ENCODE measurements at places on chromosomes 12 and 14.

DNA sequence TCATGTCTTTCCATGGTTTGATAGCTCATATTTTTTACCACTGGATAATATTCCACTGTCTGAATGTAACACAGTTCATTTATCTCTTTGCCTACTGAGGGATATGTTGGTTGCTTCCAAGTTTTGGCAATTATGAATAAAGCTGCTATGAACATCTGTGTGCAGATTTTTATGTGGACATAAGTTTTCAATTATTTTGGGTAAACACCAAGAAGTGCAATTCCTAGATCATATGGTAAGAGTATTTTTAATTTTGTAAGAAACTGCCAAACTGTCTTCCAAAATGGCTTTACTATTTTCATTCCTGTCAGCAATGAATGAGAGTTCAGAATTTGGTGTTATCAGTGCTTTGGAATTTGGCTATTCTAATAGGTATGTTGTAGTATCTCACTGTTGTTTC, 43.7 kb upstream of the SLC35F4 start:
- DNase-seq, result no peak

DNA sequence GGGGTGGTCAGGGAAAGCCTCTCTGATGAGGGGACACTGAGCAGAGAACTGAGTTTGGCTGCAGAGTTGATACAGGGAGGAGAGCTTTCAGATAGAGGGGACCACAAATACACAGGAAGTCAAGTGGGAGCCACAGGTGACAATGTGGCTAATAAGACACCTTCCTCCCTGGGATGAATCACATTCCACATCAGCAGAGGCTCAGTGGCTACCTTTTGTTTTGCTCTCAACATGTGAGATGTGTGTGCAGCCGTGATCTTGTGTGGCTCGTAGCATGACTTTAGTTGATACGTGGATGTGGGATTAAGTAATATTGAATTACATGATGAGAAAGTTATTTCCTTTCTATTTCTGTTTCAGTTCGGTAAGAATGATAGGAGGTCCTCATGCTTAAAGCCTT, 7.5 kb downstream of the CRADD start:
- no peak for DNase-seq

DNA sequence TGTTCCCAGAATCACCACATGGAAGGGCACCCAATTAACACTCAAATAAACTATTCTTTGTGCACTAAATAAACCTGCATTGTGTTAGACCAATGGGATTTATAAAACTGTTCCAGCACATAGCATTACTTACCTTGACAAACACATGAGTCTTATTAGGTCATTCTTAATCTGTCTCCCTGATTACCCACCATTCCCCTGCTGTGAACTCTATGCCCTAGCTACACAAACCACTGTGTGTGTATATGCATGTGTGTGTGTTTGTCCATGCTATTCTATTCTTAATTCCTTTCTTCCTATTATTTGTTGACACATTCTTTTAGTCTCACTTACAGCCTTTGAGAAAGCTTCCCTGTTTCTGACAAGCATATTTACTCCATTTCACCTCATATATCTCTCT, 303.6 kb upstream of the GARIN6 start:
- DNase-seq, result peak; percentile 12

- DNase-seq, result peak; percentile 95
These were observed 72.9 kb downstream of the MIPOL1 start for GRCh38 chr14:37270629-37271028.

GRCh38 chr12:108860443-108860842, 3.1 kb upstream of the SSH1 start:
- DNase-seq, result no peak

- DNase-seq, result no peak
These were observed 55.0 kb downstream of the OSBPL8 start for GRCh38 chr12:76504606-76505005.

DNA sequence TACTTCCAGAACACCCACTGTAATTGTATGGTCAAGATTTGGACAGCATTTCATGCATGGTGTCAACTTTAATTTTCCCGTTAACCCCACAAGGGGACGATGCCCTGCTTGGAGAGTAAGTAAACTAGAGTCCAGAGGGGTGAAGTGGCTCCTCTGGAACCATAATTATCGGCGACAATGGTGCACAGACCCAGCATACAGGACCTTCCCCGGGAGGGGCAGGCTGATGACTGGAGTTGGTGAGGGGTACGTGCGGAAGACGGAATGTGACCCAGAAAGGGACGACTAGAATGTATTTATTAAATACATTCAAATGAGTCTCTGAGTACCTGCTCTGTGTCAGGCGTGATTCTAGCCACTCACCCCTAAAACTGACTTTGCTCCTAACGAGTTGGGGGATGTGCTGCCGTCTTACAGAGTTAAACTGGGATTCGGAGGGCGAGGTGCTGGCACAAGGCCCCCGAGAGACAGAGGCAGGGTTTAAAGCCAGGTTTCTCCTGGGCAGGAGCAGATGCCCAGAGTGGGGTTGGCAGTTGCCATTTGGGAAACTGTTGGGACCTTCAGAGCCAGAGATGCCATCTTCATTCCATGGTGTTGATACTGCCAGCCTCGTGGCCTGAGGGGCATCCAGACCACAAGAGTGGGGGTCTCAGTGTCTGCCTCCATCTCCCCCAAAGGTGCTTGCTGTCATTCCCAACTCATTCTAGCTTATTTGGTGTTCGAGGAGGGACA, 10.9 kb downstream of the RTL1 start:
- DNase-seq, result no peak

DNA sequence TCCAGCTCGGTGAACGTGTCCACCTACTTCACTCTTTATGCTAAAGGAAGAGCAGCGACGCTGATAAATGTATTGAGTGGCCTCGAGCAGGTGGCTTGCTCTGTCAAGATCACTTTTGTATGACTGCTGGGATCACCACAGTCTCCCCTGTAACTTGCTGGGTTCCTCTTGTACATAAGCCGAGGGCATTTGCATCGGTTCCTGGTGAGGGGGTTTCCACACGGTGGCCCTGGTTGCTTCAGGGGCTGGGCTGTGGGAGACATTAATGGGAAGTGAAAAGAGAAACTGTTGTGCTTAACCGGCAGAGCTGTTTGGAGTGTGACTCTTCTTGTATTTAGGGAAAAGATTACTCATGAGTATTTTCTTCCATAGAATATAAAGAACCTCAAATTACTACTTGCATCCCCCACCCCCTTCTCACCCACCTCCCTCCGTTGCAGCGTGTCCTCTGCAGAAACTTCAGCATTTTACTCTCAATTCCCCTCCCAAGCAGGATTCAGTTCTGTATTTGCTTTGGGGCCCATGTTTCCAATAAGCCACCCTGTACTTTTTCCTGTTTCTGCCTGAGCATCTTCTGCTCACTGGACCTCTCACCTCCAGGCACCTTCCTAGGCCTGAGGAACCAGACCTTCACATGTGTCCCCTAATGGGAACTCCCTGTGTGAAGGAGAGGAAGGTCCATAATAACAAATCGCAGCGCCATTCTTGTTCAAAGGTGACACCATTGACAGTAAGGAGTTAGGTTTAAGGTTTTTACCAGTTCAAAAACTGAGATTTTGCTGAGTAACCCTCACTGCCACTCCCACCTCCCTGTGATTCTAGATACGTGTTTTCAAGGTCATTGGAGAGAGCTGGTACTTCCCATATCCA, 187.0 kb downstream of the ETV6 start:
- DNase-seq, result no peak

GRCh38 chr14:78302841-78303240, 132.7 kb downstream of the NRXN3 start:
- DNase-seq, result peak; percentile 34

DNA sequence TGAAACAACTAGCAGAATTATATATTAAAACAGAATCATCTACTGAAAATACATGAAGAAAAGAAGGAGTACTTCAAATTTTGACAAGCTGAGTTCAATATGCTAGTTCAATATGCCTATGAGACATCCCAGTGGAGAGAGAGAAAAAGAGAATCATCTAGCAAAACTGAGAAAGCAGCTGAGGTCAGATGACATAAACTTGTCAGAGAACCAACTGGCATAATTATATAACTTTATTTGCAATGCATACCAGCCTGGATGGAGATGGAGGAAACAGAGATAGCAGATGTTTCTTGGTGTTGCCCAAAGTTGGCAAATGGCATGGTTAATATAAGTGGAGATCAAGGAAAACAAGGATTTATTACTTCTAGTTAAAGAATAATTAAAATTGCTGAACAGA, 148.7 kb upstream of the PDZRN4 start:
- no peak for DNase-seq

DNA sequence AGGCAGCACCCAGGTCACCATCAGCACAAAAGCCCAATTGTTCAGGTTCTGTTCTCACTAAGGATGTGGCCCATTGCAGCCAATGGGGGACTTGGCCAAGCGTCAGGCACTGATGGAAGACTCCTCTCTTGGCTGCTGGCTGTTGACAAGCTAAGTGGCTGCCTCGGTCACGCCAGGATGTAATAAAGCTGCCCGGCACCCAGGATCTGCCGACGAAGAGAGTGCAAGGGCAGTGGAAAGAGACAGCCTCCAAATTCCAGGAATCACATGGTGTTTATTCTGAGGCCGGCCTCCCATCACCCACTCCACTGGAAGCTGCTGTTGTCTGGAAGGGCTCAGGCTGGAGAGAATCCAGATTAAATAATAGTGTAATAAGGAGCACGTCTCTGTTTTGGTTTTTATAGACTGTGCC, 451.8 kb upstream of the TBX3 start:
- DNase-seq, result no peak

- peak; percentile 75 for DNase-seq
These were observed 35.7 kb upstream of the TMEM263 start for GRCh38 chr12:106919910-106920544.

- DNase-seq, result peak; percentile 79
These were observed 1.5 kb upstream of the SLC25A47 start for GRCh38 chr14:100321473-100322137.

DNA sequence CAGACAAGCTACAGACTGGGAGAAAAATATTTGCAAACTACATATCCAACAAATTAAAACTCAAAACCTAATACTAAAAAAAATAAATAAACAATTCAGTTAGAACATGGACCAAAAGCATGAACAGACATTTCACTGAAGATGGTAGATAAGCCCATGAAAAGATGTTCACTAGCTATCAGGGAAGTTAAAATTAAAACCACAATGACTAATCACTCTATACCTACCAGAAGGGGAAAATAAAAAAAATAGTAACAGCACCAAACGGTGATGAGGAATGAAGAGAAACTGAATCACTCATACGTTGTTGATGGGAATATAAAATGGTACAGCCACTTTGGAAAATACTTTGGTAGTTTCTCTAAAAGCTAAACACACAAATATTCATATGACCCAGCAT, 31.1 kb upstream of the DHRS7 start:
- DNase-seq, result no peak

- DNase-seq, result no peak
These were observed 113.6 kb downstream of the SYNE2 start for GRCh38 chr14:63966407-63966806.

GRCh38 chr12:109033239-109034196, 12.7 kb upstream of the SVOP start:
- peak; percentile 41 for DNase-seq

DNA sequence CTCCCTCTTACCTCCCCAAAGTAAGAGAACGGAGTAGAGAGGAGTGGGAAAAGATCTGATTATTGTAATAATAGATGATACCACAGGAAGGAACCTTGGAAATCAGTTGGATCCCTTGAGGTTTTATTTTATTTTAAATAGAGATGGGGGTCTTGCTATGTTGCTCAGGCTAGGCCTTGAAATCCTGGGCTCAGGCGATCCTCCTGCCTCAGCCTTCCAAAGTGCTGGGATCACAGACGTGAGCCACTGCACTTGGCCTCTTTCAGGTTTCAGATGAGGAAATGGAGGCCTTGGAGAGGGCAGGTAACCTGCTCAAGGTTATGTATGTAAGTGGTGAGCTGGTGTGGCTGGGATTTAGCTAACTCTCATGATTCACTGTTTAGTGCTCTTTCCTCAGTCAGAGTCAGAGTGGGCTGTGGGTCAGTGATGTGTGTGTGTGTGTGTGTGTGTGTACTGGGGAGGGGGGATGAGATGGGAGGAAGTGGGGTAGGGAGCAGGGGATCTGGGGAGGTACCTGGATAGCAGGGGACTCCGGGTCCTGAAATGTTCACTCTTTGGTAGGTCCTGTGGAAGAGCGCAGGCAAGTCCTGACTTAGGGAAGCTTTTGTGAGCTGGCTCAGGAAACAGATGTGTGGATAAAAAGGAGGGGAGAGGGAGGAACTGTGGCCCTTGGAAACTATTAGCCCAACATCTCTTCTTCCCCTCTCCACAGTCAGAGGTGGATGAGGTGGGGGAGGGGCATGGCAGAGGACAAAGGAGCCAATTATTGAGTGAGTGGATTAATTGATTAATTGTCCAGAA, 4.7 kb upstream of the CISTR start:
- DNase-seq, result peak; percentile 24

- DNase-seq, result no peak
These were observed 60.7 kb upstream of the MAP1LC3B2 start for GRCh38 chr12:116498471-116498870.

- no peak for DNase-seq
These were observed 9.3 kb downstream of the ITGA7 start for GRCh38 chr12:55698241-55698955.

- no peak for DNase-seq
These were observed 12.1 kb downstream of the SERPINA5 start for GRCh38 chr14:94593376-94593748.

GRCh38 chr12:73506611-73507010, 1031.0 kb upstream of the ATXN7L3B start:
- no peak for DNase-seq

GRCh38 chr14:86961106-86961716, 1031.8 kb downstream of the GALC start:
- peak; percentile 7 for DNase-seq

DNA sequence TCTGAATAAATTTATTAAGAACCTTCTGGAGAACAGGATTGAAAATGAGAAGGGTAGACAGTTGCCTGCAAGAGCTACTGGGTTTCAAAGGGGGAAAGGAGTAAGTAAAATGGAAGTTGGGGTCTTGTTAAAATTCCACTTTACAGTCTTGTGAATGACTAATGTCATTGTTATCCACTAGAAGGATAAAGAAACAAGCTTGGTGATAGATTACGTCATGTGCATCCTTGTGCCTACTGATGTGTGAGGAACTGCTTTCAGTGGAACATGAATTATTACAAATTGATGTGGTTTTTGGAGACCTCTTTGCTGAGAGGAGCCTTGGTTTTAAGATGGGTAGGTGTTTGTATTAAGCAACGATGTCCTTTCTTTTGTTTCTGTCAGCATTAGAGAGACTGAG, 272.5 kb upstream of the PRICKLE1 start:
- DNase-seq, result no peak

DNA sequence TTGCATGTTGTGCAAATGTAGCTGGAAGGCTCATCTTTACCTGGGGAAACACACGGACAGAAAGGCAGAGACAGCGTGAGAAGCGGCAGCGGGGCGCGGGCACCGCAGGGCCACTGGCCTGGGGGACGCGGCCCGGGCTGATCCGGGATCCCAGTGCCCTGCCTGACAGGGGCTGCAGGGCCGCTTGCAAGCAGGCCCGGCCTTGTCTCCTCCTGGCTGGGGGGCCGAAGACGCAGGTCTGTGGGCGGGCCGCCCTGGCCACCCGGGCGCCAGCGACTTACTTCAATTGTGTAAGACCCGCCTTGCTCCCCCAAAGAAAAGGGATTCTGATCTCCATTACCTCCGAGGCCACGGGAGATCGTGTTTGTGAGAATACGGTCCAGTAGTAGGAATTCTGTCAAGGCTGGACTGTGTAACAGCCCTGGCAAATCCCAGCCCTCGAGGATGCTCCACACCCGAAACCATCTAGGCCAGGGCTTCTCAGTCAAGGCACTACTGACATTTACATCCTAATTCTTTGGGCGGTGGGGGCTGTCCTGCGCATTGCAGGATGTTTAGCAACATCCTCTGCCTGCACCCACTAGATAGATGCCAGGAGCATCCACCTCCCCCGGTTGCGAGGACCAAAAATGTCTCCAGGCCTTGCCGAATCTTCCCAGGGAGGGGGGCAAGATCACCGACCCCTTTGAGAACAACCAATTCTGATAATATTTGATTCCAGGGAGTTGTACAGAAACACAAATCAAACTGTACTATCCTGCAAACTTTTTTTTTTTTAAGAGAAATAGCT, 95.6 kb downstream of the BCL11B start:
- no peak for DNase-seq

All from NCI-H69 (cell line).